Left renal pelvis (tissue), 4 donors: ENCODE measurements at places on chromosomes 12 and 14. TPM values are rescaled to one million over a fixed set of nuclear protein-coding genes. Genes with fewer than 3 reads are reported as not detected.

- no peak for DNase-seq
These were observed 3.6 kb upstream of the DNAJC22 start for GRCh38 chr12:49342914-49343731.

The TMEM30B gene
- polyA plus RNA-seq: 12.9 TPM

The UBR7 gene
- 43.9 TPM for polyA plus RNA-seq

The IL22 gene
- polyA plus RNA-seq: not detected

DNA sequence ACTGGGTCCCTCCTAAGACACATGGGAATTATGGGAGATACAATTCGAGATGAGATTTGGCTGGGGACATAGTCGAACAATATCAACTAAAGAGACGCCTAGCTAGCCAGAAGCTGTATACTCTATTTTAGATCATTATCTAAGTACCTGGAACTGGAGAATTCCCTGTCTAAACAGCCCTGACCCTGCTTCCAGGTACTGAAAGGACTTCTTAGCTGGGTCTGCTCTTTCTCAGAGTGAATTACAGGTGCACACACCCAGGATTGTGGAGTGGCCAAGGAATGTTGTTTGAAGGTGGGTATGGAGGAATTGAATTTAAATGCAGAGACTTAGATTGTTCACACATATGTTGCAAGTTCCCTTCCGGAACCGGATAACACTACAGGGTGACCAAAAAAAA lies 733.0 kb downstream of the RPS29 start:
- DNase-seq: no peak

DNA sequence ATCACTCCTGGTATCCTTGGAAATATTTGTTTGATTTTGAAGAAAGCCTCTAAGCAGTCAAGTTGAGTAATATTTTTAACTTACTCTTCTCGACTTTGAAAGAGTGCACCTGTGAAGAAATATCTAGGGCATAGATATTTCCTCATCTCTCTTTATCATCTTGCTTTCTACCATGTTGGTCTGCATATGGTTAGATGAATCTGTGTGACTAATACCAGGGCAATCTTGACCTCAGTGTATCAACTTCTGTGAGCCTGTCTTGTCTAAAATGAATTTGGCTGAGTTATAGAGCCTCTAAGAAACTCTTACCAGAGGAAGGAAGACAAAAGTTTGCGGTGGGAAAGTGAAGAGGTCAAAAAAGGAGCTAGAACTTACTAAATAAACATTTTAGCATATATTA lies 68.4 kb downstream of the SYT1 start:
- DNase-seq: no peak

DNA sequence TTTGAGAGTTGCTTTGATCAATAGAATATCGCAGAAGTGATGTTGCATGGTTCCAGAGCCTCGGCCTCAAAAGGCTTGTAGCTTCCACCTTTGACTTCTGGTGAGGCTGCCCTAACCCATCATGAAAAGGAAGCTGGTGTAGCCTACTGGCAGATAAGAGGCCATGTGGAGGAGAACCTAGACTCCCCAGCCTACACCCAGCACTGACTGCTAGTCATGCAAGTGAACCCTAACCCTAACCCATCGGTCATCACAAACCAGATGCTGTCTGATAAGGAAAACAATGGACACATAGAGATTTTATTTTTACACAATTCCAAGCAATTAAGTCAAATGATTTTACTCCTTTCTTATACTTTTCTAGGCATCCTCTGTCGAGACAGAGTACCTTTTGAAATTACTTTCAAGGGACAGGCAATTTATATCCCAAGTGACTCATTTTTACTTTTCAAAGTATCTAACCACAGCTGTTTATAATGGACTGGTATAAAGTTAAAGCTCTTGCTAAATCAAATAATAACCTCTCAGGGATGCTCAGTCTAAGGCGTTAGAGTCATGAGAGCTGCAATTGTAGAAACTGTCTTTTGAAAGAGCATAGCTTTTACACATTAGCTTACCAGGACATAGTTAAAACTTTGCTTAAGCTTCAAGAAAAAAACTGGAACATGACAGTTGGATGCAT lies 17.6 kb downstream of the PTPRB start:
- no peak for DNase-seq

DNA sequence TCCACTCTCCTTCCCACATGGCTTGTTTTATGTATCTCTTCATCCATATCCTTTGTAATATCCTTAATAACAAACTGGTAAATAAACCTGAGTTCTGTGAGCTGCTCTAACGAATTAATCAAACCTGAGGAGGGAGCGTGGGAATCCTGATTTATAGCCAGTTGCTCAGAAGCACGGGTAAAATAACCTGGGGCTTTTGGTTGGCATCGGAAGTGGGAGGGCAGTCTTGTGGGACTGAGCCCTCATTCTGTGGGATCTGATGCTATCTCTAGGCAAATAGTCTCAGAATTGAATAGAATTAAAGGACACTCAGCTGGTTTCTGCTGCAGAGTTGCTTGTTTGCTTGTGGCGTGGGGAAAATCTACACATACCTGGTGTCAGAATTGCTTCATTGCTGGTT lies 17.5 kb upstream of the LDHB start:
- DNase-seq: no peak

- DNase-seq: no peak
These were observed 5.3 kb downstream of the LRP1-AS start for GRCh38 chr12:57142121-57142520.

GRCh38 chr12:56629459-56630179 lies 507 bp downstream of the BAZ2A start:
- no peak for DNase-seq

DNA sequence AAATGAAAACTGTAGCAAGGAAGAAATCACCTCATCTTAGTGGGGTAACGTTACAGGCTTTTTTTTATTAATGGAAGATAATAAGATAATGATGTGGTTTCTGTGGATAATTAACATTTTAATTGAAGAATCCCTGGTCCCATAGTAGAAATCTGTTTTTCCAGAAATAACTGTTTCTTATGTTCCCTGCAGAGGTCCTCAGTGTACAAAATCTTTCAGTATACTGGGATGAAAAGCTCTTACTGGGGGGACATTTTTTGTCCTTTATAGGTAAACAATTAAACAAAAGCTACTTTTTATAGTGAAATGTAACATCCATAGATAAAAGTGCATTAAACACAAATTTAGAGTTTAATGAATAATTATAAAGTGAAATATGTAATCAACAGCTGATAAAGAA lies 312.2 kb downstream of the ATXN7L3B start:
- no peak for DNase-seq

- no peak for DNase-seq
These were observed 273.8 kb upstream of the SFSWAP start for GRCh38 chr12:131436922-131437705.

- no peak for DNase-seq
These were observed 88.1 kb downstream of the ITPR2 start for GRCh38 chr12:26744697-26745440.

The CSAD gene
- 58.4 TPM for polyA plus RNA-seq
